ENCODE measurements at places on chromosomes 5 and 9.
A peak's percentile ranks its signal among the peaks of the same experiment; 100 is the strongest.

GRCh38 chr9:80144856-80145255 is 573.1 kb downstream of the TLE4 start:
- DNase-seq, result no peak

- peak; percentile 58 for DNase-seq
Measured at GRCh38 chr5:159316519-159317383, 13.5 kb downstream of the IL12B start.

DNA sequence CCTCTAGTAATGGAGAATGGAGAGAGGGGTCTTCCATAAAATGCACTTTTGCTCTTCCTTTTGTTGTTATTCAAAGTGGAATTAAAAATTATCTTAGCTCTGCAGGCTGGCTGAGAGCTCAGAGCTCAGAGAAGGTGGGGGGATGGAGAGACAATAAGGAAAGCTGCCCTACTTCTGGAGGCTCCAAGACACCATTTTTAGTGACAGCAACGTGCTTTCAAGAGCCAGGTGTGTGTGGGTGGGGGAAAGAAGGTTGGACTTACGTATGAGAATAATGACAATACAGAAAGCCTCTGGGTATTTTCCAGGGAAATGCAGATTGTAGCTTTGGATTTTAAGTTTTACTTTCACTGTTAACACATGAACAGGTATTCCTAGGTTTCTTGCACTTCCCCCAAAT is 173.9 kb downstream of the TRPM3 start:
- DNase-seq, result no peak

GRCh38 chr9:137227054-137227852 is at the start of gene RNF224:
Gene RNF224, plus strand, starts transcription at chr9:137227502. Its CDS starts 834 bp downstream, at chr9:137228336.
- DNase-seq, result peak; percentile 80

DNA sequence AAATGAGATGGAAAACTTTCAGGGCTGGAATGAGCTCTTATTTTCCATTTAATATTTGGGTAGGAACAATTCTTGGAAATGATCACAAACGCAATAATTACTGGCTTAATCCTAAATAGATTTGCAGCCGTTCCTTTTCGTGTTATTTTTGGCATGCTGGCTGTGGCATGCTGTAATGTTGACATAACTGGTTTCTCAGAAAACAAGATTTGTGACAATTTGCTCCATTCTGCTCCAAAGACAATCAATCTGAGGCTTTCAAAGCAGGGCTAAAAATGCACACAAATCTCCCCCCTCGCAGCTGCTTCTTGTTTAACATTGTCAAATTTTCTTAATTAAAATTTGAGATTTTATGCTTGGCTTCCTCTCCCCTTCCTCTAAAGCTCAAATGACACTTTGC is 151.2 kb downstream of the TTC39B start:
- no peak for DNase-seq

DNA sequence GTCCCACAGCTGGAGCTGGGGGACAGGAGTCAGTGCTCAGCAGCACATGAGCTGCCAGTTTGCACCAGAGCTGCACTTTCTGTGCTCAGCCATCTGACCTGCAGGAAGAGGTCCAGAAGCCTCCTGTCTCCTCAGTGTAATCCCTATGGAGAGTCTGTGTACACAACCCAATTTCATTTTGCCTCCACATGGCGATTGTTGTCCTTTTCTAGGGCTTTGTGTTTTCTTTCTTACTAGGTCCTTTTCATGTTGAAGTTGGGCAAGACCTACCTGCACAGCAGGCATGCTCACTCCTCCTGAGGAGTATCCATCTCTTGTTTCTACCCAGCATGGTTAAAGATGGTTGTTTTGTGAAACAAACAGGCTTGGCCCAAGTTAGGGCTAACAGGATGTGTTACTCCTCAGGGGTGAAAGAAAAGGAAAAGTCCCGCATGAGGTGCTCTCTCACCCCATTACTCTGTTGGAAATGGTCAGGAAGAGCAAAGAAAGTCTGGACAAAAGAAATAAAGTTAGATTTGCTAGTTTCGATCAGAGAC is 273.0 kb downstream of the TMEM167A start:
- DNase-seq, result no peak

DNA sequence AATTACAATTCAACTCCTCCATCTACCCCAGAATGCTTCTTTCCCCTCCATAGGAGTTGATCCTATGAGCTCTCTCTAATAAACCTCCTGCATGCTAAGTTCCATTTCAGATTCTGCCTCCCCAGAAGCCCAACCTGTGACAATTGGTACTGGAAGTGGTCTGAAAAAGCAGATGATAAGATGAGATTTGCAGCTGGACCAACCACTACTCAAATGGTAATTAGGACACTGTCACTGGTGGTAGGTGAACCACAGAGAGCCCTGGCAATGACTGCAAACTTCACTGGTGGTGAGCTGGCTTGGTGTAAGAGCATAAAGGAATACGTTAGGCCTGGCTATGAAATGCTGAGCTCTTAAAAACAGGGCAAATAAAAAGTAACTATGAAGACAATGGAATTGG is 112.6 kb downstream of the ESM1 start:
- DNase-seq, result no peak

DNA sequence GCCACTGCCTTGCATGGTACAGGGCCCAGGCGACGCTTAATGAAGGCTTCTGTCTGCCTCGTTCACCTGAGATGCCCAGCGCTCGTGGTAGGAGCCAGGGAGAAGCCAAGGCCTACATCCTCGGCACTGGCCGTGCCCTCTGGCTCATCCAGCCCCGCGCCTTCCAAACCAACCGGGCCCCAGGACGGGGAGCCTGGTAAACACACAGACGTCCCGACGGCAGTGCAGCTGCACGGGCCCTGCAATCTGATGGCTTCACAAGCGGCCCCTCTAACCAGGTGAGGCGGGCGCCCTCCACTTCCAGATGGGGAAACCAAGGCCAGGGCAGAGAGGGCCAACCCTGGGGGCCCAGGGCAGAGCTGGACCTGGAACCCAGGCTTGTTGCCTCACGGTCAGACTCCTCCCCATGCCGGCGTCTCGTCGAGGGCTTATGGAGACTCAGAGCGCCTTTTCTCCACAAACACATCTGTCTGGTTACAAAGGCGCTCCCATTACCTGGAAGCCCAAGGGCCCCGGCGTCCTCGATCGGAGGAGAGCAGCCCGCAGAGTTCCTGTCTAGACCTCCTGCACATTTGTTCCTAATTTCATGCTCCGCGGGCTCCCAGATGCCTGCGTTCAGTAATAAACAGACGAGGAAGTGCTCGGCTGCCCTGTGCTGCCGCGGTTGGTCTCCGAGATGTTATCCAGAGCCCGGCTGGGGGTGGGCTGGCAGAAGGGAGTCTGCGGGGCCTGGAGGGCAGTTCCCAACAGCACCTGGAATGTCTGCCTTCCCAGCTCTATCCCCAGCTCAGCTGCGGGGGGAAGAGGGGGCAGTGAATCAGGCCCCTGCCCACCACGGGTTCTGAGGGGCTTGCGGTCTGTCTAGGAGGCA is 23.5 kb downstream of the FAM163B start:
- DNase-seq, result no peak

DNA sequence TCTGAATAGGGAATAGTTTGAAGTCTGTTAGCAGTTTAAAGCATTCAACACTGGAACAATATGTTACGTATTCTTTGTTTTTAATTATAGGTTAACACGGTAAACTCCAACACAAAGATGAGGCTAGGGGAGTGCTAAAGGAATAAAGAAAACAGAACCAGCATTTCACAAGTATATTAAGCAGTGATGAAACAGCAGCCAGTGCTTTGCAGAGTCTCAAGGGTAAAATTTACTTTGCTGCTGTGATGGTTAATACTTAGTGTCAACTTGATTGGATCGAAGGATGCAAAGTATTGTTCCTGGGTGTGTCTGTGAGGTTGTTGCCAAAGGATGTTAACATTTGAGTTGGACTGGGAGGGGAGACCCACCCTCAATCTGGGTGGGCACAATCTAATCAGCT is 30.0 kb upstream of the GSN start:
- no peak for DNase-seq

DNA sequence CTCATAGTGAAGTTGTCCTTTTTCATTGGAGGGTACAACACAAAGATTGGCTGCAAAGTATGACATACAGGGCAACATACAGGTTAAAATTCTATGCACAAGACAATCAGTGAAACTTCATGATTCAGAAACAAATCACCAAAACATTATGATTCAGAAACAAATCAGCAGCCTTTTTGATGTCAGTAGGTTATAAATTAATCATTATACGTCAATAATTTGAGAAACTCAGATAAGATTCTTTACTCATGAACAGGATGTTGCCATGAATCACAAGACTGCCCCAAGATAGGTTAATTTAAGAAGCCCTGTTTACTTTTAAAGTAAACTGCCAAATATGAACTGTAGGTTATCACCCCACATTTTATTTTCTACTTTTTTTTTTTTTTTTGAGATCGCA is 62.2 kb upstream of the IL33 start:
- no peak for DNase-seq

GRCh38 chr5:121897341-121897740 is 45.7 kb downstream of the FTMT start:
- no peak for DNase-seq

DNA sequence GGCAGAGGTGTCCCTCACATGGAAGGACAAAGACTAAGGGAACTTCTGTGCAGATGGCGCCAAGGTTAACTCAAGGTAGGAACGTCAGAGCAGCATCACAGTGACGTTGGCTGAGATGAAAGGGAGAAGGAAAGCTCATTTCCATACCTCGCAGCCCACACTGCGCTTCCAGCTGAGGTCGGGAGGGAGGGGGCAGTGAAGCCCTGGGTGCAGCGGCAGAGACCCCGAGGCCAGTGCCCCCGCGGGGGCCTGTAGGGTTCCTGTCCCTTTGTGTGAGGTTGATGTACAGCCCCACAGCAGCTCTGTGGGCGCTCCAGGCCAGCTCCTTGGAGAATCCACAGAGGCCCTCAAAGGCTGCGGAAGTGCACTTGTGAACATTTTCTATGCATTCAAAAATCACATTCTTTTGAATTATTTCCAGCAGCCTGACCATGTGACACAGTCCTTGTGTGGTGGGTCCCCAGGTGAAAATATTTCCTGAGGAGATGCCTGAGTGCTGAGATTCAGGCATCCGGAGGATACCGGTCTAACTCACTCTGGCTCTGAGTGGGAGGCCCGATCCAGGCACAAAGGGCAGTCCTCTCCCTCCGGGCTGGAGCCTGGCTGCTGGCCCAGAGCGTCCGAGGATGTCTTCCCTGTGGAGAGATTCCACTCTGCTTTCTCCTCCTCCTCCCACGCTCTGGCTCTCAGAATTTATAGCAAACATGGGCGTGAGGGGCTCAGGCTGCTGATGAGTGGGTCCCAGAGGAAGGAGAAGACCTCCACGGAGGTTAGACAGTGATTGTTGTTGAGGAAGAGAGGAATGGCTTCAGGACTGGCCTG is 150.7 kb downstream of the ICE1 start:
- DNase-seq, result no peak

DNA sequence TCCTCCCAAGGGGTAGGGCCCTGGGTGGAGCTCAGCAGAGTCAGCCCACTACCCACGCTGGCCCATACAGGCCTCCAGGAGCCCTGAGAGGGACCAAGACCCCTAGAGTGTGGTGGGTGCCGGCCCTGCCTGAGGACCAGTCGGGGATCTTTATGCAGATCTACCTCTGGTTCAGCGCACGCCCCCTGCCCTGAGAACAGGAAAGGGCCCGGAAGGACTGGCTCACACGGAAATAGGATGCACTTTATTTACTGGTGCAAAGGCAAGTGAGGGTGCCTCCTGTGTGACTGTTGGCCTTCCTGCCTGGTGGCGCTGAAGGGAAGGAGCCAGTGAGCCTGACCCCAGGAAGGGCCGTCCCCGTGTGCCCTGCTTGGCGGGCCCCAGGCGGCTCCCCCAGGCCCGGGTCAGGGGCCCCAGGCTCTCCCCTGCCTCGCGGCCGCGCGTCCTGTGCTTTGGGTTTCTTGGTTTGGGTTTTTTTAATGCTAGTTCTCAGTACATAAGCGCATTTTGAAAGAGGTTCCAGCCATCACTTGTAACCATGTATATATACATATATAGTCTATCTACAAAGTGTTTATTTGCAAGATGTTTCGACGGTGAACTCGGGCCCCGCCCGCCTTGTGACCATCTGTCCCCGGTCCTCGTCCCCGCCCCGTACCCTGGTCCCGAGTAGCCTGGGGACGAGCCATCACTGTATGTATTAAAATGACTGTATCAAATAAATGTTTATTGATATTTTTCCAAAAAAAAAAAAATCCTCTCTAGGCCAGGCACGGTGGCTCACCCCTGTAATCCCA is 76.4 kb upstream of the ROR2 start:
- no peak for DNase-seq

DNA sequence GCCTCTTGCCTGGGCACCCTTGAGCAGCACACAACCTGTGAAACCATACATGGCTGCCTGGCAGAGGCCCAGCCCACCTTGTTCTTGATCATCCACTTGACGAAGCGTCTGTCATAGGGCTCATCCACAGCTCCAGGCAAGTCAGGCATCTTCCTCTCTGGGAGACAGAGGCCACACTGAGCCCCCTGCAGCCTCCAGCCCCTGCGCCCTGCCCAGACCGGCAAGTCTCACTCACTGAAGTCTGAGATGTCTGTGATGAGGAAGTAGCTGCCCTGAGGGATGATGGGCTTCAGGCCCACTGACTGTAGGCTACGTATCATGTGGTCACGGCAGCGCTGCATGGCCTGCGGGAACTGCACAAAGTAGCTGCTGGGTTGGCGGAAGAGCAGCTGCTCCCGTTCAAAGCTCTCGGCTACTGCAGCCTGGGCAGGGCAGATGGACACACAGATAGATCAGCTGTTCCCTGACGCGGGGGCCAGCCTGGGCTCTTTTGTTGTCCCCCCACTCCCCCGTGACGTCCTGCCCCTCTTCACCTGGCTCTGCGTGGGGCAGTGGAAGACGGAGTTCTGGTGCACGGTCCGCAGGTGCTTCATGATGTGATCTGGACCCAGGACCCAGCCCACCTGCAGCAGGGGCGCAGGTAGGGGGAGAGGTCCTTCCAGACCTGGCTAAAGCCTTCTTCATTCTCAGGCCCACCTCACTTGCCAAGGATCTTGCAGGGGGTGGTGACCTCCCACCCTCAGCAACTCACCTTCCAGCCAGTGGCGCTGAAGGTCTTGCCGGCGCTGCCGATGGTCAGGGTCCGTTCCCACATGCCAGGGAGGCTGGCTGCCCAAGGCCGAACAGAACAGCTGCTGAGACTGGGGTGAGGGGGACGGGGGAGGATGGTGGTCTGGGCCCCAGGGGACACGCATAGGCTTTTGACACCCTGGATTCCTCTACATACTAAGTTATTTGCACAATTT is 5.9 kb upstream of the SPOUT1 start:
- DNase-seq, result no peak

DNA sequence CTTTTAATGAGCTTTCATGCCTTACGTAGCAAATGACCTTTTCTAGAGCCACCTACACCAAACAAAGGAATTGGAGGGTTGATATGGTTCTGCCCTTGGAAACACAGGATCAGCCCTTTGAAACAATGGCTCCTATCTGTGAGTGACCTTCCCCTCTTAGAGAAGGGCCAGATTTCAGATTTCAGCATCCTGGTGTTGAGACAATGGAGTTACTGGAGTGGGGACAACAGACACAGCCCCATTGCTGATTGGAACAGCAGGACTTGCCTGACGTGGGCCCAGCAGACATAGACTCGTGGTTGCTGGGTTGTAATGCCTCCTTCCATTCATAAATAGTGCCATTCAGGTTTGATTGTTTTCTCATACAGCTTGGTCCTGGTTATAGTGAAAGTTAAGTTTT is 96.0 kb downstream of the GALNT10 start:
- no peak for DNase-seq

All from erythroblast (primary cell).